Retinal pigment epithelial cell (primary cell): ENCODE measurements at places on chromosomes 7 and 10.

- no peak for DNase-seq
Observed at GRCh38 chr10:60849217-60849616, 70.9 kb downstream of the CDK1 start.

- DNase-seq = no peak
Observed at GRCh38 chr10:23694446-23694920, 255.6 kb downstream of the OTUD1 start.

DNA sequence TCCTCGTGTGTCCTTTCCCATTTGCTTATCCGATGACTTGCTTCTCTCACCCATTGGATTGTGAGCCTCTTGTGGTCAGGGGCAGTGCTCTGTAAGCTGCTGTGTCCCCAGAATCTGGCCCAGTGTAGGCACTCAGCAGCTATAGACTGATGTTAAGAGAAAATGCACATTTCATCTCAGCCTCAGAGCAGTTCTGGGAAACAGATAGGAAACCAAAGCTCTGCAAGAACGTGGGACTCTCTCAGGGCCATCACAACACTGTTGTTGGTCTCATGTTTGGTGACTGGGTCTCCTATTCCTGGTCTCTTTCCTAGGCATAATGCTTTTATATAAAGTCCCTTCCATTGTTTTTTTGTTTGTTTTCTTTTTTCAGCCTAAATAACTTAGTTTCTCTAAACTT is 141.2 kb downstream of the ST7 start:
- no peak for DNase-seq

DNA sequence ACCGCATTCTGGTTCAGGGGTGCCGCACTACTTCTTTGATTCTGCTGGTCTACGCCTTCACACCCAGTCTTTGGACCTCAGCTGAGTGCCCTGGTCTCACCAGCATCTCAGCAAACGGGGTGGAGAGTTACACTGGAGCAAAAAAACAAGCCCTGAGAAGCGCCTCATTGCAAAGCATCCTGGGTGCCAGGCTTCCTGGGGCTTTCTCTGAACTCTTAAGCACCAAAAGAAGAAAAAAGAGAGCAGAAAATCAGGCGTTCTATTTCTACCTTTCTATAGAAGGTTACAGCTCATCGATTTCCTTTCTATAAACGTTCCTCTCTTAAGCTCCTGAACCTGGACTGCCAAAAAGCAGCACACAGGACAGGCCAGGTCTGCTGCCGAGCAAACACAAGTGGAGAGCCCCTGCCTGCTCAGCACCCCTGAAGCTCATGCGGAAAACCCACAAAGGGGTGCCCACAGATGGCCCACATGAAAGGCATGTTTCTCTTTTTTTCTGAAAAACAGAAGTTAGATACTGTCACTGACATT is 217.9 kb downstream of the SFMBT2 start:
- no peak for DNase-seq

DNA sequence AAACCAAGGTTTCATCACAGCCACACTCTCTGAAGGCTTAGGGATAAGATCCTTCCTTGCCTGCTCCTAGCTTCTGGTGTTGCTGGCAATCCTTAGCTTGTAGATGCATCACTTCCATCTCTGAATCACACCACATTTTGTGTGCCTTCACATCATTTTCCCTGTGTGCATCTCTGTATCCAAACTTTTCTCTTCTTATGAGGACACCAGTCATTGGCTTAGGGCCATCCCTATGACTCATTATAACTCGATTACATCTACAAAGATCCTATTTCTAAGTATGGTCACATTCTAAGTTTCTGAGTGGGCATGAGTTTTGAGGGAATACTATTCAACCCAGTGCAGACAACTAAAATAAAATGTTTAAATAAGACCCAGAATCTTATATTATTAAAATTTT is 121.7 kb downstream of the C7orf25 start:
- DNase-seq = no peak

- DNase-seq = no peak
Observed at GRCh38 chr10:64626924-64627323, 1105.7 kb downstream of the REEP3 start.

DNA sequence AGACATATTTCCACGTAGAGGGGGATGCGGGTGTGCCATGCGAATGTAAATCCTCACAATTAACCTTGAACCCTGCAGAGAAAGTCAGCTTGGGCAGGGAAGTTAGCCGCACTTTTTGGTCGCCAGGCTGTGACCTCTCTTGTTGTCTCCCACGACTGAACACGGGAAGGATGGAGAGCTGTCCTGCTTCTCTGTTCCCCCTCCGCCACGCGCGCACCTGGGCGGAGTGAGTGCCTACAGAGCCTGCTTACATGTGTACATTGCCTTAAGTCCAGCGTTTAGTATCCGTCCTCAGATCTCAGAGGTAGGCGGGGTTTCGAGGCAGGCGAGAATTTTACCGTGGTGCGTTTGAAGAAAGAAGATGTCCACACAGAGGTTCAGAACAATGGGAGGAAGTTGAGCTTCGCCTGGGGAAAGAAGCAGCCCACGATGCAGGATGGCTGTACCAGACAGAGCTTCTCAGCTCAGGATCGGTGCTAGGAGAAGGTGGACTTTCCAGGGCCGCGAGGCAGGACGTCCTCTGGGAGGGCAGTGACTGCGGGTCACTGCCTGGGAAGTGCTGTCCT is 482 bp upstream of the ERCC6 start:
- DNase-seq = no peak

GRCh38 chr10:108789919-108790318 is 1133.4 kb downstream of the XPNPEP1 start:
- DNase-seq = no peak

DNA sequence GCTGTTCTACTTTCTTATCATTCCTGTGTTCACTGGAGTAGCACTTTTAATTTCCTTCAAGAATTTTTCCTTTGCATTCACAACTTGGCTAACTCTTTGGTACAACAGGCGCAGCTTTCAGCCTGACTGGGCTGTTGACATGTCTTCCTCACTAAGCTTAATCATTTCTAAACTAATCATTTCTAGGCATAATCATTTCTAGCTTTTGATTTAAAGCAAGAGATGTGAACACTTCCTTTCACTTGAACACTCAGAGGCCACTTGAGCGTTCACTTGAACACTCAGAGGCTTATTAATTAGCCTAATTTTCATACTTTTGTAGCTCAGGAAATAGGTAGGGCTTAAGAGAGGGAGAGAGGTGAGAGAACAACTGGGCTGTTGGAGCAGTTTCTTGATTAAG is 15.9 kb downstream of the C10orf90 start:
- no peak for DNase-seq

GRCh38 chr7:26397796-26398426 is 106.2 kb downstream of the SNX10 start:
- DNase-seq = no peak

- DNase-seq = no peak
Observed at GRCh38 chr10:131176907-131177306, 134.6 kb downstream of the TCERG1L start.

DNA sequence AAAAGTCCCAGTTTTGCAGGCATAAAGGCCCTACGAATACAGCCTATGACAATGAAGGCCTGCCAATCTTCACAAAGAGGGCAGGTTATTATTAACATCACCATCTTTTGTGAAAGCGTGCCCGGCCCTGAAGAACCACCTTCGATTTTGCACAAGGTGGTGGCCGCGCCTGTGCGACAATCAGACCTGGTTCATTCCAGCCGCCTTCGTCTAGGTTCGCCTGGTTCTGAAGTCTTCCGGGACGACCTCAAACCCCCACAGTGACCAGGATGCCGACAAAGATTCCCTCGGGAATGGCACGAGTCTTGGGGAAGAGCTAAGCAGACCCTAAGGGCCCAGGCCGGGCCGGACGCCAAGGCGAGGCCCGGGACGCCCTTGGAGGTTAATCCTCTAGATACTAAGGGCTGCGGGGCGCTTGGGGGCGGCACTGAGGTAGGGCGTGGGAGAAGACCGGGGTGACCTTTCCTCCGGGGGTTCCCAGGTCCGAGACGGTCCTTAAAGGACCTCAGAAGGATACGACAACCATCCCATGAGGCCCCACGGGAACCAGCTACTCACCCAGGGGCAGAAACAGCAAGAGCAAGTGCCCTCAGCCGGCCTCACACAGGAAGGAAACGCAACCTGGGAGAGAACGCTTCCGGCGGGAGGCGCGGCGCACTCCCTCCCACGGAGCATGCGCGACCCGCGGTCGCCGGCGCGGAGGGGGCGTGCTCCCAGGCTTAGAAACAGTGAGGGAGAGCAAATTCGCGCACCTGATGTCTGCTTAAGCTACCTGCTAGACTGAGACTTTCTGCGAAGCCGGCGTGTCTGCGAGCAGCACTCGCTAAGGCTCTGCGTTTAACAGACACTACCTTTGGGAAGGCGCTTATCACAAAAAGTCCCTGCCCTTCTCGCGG is at the start of gene ATAD1:
TSS of gene ATAD1 (minus strand) at position 618 of the 896 bp plus-strand sequence. CDS start 3,627 bp downstream, outside the sequence.
- peak; percentile 59 for DNase-seq

GRCh38 chr7:22561321-22561811 is 61.4 kb upstream of the STEAP1B start:
- peak; percentile 99 for DNase-seq

DNA sequence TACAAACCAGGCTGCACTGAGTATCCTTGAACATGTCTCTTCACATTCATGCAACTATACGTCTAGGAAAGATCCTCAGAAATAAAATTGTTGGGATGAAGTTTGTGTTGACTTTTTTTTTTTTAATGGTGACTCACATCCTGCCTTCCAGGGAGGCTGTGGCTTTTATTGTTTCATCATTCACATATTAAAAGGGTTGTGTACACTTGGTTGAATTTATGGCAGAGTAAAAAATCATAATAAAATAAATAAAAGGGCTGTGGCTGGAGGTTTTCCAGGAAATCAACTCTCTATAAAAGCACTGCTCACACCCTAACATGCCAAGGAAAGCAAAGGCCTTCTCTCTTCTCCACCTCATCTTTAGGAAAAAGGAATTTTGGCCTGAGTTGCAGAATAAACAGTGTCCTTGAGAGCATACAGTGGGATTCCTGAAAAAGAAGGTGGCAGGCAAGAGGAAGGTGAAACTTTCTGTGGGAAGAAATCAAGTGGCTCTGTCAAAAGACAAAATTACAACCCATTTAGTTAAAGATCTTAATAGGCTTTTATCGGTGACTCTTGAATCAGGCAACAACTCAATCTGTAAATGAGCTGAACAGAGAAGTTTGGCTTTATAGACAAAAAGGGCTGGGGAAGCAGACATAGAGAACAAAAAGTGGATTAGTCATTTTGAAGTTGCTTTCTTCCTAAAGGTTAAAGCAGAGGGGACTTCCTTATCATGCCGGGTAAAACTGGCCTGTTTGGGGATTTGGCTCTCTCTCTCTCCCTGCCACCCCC is 41.6 kb upstream of the FHIP2A start:
- DNase-seq = no peak

GRCh38 chr10:89894051-89894450 is 192.7 kb downstream of the KIF20B start:
- no peak for DNase-seq

DNA sequence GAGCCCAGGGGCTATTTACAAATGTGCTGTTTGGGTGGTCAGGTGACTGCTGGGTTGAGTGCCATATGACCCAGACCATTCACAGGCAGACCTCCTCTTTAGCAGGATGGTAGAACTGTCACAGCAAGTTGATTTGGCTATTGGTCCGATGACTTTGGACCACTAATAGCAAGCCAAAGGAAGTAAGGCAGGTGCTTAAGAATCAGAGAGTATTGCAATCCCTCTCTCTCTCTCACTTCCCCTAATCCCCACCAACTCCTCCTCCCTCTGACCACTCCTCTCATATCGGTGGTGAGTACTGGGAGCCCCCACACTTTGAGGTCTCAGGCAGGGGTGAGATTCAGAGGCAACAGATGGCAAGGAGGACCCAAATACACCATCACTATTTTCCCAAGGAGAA is 165.3 kb downstream of the TRIL start:
- no peak for DNase-seq

DNA sequence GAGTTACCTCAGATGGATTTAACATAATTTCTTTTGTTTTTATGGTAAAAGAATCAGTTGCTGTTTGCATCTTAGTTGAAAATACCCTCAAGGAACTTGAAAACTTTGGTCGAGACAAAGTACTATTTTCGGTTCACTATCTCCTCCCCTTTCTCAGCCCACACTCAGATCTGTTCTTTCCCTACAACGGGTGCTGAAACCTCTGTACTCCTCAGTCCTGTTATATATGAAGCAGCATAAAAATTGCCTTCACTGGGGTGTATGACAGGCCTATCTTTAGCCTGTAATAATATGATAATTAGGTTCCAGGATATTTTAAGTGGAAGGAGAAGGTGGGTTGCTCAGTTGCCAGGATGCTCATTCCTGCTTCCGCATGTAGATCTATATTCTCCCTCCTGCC is 105.2 kb upstream of the NOBOX start:
- DNase-seq = no peak

GRCh38 chr10:63929831-63930467 is 408.7 kb downstream of the REEP3 start:
- no peak for DNase-seq

GRCh38 chr7:124101173-124101768 is 68.4 kb upstream of the TMEM229A start:
- DNase-seq = no peak

DNA sequence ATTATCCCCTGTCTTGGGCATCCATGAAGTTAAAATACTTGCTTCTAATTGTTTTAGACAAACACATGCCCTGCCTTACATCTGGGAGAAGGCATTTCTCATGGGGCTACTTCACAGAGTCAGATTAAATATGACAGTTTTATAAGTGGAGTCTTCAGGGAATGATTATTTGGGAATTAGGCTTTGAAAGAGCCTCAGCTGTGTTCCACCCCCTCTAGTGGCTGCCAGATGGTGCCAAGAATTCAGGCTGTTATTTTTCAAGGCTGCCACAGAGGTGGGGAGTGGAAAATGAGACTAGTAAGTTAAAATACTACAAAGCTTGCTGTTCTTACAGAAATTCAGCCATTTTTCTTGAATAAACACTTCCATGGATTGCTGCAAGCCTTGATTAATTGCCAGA is 45.8 kb upstream of the DNAH11 start:
- no peak for DNase-seq

DNA sequence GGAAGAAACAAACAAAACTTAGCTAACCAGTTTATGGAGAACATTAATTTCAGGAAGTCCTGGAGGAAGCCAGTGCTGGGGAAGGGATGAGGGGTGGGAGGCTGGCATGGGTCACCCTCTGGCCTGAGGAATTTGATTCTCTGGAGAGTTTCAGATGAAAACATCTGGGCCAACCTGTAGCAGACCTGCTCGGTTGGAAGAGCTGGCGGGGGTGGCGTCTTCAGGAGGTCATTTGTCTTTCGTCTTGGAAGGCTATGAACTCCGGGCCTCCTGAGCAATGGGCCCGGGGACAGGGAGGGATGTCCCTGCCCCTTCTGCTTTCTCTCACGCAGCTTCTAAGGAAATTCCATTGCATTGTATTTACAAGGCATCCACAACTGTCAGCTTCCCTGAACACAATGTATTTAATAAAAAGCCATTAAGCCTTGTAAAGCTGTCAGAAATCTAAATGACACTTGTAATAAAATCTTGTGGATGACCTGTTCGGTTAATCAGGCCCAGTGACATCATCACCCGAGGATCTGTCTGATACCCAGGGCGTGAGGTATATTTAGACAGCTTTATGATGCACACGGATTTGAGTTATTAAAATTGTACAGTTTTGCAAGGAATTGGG is 250.5 kb downstream of the RAB11FIP2 start:
- DNase-seq = no peak
